Epithelial cell of prostate (primary cell): ENCODE measurements at places on chromosomes 3 and 15.

- no peak for DNase-seq
These were observed 293.1 kb downstream of the SV2B start for GRCh38 chr15:91393186-91393585.

GRCh38 chr3:197959500-197959890 is 522 bp upstream of the LMLN start:
- no peak for DNase-seq

GRCh38 chr15:29988701-29989100 is 94.1 kb upstream of the GOLGA8J start:
- DNase-seq: no peak

- DNase-seq: no peak
These were observed 22.7 kb upstream of the TRAK1 start for GRCh38 chr3:42068303-42069088.

- DNase-seq: no peak
These were observed 8.5 kb upstream of the CCDC80 start for GRCh38 chr3:112649478-112649735.

DNA sequence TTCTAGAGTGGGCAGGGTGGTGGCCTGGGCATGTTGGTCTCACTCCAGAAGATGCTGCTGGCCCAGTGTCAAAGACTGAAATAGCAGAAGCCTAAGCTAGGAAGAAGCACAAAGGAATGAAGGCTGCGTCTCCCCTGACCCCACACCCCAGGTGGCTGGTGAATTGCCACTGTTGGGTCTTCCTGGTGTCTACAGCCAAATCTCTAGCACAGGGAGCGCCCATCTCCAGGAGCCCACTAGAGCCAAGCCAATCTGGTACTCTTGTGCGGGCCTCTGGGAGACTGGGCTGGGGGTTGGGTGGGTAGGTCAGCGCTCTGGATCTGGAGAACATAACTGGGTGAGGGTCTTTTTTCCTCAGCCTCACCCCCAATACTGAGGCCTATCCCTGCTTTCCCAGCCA is 894 bp downstream of the TUSC2 start:
- no peak for DNase-seq

- no peak for DNase-seq
These were observed 40.0 kb upstream of the BHLHE40 start for GRCh38 chr3:4939276-4939675.

- DNase-seq: no peak
These were observed 450.8 kb upstream of the NAALADL2 start for GRCh38 chr3:174408310-174408709.

DNA sequence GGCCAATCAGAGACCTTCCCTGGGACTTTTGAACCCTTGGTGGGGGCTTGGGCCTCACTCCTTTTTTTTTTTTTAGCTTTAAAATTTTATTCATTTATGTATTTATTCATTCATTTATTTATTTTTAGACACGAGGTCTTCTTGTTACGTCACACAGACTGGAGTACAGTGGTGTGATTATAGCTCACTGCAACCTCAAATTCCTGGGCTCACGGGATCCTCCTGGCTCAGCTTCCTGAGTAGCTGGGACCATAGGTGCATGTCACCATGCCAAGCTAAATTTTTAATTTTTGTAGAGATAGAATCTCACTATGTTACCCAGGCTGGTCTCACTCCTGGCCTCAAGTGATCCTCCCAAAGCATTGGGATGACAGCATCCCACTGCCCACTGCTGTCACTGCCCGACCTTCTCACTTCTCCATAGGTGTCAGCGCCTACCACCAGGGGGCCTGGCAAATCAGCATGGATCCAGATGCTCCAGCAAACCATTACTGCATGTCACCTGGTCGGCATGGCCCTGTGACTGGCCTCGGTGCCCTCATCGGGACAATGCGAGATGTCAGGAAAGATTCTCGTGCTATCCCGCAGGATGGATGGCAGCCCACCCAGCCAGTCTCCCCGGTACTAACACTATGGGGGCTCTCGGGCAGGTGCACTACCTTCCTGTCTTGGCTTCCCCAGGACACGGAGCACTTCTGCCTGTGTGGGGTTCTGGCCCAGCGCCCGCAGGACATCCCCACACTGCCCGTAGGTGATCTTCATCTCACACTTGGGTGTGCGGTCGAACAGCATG is 3.0 kb downstream of the MYL3 start:
- DNase-seq: no peak

DNA sequence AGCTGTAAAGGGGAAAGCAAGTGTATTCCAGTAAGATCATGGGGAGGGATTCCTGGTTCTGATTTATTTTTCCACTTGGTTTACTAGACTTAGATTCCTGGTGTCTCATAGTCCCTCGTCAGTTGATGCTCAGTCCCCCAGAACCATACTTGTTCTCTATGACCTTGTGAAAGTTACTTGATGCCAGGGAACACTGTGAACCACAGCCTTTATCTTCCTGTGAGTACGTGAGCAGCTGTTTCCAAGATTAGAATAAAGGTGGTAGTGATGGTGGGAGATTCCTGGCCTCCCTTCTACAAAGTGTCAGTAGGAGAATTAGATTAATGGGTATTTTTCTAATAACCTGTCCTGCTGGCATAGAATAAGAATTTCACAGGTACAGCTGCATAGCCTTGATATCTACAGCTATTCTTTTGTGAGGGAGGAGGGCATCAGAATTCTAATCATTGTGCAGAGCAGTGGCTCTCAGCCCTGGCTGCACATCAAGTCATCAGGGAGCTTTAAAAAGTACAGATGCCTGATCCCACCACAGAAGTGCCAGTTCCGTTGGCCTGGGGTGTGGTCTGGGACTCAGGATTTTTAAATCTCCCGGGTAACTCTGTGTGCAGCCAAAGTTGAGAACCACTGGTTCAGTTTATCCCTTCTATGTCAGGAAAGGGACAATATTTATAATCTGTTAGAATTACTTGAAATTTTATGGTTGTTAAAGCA is 20.0 kb downstream of the GPD1L start:
- no peak for DNase-seq

DNA sequence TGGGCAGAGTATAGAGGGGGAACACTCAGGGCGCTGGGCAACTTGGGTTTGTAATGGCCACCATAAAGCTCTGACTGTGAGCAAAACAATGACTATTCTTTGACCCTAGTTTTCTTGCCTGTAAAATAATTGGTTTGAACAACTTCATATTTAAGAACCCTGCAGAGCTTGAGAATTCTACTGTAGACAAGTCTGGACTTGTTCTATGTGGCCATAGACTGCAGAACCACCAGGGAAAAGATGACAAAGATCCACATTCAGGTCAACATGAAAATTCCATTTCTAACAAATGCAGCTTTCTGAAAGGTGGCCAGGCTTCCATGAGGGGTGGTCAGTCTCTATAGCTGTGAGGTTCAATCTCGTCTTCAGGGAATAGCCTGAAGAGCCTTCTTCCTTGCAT is 239.4 kb upstream of the LRRN1 start:
- DNase-seq: no peak

DNA sequence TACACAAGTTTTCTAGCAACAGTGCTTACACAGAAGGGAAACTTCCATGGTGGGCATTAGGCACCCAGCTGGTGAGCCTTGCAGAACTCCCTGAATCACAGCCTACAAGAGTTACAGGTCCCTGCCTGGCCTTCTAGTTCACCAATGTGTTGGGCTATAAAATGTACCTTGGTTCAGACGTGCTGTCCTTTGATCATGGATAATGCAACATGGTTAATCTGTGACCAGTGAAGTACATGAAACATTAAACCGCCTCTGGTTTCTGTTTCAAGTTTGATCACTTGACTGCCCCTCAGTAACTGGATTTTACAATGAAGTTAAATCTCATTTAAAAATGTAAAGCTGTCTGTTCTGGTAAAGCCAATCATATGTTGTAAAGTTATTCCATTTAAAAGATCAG is 51.8 kb downstream of the FMN1 start:
- no peak for DNase-seq

DNA sequence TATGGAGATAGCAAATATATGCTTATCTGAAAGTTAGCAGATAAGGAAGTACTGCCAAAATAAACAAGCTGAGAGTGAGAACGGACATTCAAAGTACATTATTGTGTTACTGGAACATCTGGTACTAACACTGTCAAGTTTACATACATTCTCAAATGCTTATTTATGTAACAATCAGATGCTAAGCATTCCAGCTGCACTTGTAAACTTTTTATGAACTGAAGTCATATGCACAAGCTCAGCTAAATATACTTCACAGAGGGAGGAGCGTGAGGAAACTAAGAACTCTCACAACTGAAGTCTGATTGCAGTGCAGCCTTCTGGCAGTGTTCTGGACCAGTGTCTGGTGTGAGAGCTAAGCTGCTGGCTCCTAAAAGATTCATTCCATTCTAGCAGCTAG is 223.7 kb upstream of the NANOGP8 start:
- no peak for DNase-seq

GRCh38 chr15:74252291-74252690 is 16.2 kb downstream of the CCDC33 start:
- no peak for DNase-seq

DNA sequence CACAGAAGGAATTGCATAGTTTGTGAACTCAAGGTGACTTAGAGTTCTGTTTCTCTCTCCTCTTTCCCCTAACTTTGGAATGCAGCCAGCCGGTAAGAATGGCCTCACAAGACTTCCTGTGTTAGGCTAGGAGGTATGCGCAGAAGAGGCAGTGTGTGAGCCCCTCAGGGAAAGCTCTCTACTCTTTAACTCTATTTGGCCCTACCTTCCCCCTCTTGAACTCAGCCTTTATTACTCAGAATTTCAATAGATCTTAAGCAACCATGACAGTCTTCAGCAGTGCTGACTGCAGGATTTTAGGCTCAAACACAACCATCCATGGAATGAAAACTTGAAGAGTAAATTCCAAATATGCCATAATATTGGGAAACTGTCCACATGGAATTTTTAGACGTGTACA is 209.5 kb downstream of the DTWD1 start:
- no peak for DNase-seq

- no peak for DNase-seq
These were observed 79.0 kb downstream of the NEDD4 start for GRCh38 chr15:55914446-55914845.

DNA sequence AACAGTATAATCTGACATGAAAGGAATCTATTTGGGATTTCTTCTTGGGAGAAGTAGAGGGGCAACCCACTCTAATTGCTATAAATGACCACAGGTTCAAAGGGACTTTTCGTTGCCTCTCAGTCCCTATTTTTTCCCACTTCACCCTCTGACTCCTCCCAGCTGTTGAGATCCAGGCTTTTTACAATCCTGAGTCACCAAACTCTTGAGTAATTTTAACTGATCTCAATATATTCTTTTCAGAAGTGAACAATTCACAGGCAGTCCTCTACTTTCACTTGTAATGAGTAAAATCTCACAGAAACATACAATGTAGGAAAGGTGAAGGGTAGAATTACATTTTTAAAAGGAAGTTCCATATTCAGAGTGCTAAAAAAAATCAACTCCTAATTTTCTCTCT is 44.6 kb downstream of the EIF4E3 start:
- DNase-seq: no peak

- DNase-seq: no peak
These were observed 151.6 kb upstream of the CGNL1 start for GRCh38 chr15:57224664-57225063.

GRCh38 chr3:162558016-162558415 is 1061.4 kb downstream of the OTOL1 start:
- no peak for DNase-seq

GRCh38 chr3:58333206-58334012 is 717 bp downstream of the PXK start:
- no peak for DNase-seq

DNA sequence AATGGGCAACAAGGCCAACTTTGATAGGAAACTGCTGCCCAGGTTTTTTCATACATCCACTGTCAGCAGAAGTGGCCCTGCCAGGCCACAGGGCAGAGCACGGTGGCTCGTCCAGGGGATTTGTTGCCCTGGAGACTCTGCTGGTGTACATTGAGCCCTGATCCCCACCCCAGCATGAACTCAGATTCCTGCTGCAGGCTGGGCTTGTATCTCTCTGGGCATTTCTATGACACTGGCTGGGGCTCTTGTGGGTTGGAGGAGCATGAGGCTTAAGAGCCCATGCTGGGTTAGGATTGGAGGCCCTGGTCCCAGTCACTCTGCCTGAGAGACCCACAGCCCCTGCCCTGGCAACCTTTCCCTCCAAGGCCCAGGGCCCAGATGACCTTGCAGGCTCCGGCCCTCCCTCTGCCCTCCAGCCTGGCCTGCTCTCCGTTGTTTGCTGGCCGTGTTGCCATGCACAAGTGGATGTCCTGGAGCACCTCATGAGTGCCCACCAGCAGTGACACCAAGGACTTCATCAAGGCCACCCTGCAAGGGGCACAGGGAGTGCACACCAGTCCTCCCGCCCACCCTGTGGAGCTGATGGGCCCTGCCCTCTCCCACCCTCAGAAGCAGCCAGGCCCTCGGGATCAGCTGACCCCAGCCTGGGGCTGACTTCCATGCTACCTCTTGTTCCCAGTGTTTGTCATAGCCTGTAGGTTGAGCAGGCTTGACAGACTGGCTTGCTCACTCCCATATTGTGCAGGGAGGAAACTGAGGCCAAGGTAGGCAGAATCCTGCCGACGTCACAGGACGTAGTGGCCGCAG is 58.2 kb downstream of the ZNF445 start:
- no peak for DNase-seq

DNA sequence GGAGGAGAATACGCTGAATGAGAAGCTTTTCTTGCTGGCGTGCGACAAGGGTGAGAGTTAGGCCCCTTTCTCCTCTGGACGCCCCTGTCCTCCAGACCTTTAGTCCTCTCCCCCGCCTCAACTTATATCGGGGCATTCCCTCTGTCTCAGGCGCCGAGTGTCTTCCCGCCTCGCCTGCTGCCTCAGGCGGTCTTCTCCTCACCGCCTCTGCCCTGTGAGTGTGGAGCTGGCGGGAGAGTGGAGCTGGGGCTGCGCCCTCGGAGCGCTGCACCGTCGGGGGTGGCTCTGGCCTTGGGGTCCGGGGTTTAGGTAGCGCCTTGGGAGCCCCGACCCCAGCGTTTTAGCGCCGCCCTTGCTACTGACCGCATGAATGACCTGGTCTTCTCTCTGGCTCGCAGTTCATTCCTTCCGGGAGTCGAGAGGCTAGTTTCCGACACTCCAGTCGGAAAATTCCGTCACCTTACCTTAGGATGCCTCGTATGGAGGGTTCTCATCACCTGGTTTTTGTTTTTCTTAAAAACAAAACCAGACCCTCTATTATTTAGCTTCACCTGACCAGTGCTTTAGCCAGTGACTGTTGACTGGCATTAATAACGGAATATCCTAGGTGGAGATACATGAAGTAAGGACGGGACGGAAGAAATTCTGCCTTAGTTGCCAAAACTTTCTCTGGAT is 985 bp downstream of the TRPC1 start:
- DNase-seq: no peak

GRCh38 chr3:45151100-45151499 is 4.9 kb upstream of the CDCP1 start:
- DNase-seq: no peak

- DNase-seq: no peak
These were observed 69.6 kb downstream of the ASB7 start for GRCh38 chr15:100671858-100672543.

- DNase-seq: no peak
These were observed 174.0 kb downstream of the ECT2 start for GRCh38 chr3:172924546-172924945.

DNA sequence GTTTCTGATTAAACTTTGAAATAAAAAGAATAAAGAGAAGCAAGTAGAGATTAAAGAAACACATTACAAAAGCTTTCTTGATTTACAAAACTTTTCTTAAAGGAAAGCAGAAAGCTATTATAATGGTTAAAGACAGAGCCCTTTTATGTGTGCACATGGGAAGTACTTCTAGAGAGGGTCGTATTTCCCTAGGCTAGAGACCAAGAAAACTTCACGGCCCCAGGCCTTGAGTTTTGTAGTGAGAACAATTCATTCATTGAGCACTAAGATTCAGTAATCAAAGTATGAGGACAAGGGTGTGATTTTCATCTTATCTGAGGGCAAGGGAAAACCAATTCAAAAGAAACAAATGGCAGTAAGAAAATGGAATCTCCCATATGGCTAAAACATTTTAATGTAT is 854.1 kb downstream of the ROBO1 start:
- no peak for DNase-seq
